ENCODE measurements at places on chromosomes 7 and 10. TPM values are rescaled to one million over a fixed set of nuclear protein-coding genes. Genes with fewer than 3 reads are reported as not detected.

- DNase-seq = no peak
Observed at GRCh38 chr10:5709865-5710264, 25.2 kb downstream of the TASOR2 start.

The RHOBTB1 gene
- total RNA-seq = not detected

DNA sequence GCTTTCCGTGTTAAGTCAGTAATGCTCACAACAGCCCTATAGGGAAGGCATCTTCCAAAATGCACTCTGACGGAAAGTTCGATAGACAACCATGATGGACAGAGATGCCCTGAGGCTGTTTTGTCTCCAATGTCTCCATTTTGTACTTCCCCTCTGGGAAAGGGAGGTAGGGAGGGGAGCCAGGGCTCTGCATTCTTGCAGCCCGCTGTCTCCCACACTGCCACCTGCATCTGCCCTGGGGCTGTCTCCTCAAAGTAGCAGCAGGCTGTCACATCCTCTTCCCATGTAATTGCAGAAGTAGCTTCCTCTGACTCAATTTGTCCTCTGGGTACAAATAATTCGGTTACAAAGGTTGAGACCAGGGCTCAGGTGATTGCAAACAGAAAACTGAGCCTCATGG is 131.4 kb downstream of the GPAM start:
- DNase-seq = no peak

DNA sequence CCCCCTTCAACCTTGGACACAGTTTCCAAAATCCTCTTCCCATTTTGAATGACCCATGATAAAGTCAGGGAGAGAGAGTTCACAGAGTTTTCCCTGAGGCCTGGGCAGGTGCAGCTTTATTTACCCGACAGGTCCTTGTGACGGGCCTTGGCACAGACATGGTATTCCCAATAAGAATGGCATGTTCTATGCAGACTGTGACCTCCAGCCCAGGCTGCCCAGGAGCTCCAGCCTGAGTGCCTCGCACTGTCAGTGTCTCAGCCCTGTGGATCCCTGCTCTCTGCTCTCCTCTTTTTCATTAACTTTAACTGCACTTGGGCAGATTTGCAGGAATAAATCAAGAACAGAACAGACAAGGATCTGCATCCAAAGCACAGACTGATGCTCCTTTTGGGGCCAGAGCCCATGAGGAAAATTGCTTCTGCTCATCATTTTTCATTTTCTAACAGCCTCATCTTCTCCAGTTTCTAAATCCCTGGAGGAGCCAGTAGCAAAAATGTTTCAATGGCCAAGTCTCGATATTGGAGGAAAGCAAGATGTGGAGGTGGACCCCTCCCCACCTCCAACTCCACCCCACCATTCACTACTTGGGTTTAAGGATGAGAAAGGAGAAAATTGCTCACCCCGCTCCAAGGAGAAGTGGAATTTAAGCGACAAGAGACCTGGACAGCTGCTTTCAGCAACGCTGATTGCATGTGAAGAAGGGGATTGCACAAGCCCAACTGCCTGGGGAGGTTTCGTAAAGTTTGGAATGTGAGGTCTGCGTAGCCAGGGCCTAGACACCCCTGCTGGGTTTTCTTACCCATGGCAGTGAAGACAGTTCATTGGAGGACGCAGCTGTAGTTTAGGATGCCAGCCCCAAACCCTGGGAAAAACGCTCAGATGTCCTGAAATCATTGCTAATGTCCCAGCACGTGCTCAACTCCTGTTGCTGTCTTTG is 225.9 kb downstream of the WDR11 start:
- DNase-seq = no peak

The SFTPA1 gene
- total RNA-seq = not detected

The GNAT3 gene
- total RNA-seq = not detected

DNA sequence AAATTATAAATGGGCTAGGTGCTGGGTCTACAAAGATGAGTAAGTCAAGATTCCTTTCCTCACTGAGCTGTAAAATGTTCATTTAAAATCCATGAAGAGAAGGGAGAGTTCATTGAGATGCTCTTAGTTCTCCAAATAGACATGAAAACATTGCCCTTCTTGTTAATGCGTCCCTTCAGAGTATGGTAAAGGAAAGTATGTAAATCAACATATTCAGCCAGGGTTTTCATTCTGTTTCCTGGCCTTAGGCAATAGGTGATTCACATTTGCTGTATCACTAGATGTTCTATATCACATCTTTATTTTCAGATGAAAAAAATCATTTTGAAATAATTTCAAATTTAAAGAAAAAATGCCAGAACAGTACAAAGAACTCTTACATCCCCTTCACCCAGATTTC is 5.4 kb downstream of the ANKIB1 start:
- no peak for DNase-seq

DNA sequence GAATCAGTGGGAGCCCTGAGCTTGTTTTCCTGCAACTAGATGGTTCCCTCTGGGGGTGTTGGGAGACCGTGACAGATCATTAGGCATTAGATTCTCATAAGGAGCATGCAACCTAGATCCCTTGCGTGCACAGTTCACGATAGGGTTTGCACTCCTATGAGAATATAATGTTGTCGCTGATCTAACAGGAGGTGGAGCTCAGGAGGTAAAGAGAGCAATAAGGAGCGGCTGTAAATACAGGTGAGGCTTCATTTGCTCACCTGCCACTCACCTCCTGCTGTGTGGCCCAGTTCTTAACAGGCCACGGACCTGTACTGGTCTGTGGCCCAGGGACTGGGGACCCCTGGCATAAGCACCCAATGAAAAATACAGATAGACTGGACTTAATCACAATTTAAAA is 10.7 kb downstream of the SLC26A3 start:
- no peak for DNase-seq

The DNAJC9 gene
- 57.2 TPM for total RNA-seq

GRCh38 chr7:53218730-53219504 is 183.5 kb downstream of the POM121L12 start:
- no peak for DNase-seq

- no peak for DNase-seq
Observed at GRCh38 chr10:67401711-67402110, 294.3 kb downstream of the CTNNA3 start.

DNA sequence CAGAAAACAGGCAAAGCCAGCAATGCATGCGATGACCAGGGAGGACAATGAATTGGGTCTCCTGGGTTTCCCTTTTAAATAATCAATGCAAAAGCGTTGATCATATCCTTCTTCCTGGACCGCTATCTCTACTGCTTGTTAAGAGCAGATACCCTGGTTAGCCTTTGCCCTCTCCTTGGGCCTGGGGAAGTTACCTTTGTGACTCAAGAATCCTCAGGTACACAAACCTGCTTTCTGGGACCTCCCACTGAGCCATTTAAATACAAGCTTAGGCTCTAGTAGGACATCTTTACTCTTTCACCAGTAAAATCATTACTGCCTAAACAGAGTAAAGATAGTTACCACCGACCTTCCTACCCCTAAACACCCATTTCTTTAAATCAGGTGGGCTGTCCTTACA is 173.9 kb downstream of the WNT2 start:
- DNase-seq = no peak

DNA sequence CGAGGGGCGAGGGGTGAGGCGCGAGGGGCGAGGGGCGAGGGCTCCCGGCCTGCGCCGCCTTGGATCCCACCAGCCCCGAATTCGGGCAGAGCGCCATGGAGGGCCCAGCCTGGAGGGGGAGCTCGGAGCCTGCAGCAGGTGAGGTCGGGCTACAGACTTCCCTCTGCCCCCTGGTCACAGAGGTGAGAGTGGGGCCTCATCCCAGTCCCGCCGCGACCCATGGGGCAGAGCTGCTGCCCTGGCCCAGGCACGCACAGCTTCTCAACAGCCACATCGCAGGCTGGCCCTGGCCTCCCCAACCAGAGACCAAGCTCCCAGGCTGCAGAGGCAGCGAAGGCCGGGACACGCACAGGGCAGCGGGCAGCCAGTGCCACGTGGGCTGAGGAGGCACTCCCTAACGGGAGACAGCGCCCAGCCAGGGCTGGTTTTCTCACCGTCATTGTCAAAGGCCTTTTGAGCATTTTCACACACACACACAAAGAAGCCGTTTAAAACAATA is 191.8 kb downstream of the PTPRN2 start:
- no peak for DNase-seq

Measured in activated naive CD4-positive, alpha-beta T cell treated with anti-CD3 and anti-CD28 coated beads for 36 hours (primary cell).